ENCODE measurements at places on chromosomes 3 and 15. TPM values are rescaled to one million over a fixed set of nuclear protein-coding genes. Genes with fewer than 3 reads are reported as not detected.

- no peaks in the 10 kb centered on the region for H3K4me1 ChIP-seq
- H3K36me3 ChIP-seq, result no peaks in the 10 kb centered on the region
- H3K27me3 ChIP-seq, result no peaks in the 10 kb centered on the region
- H3K27ac ChIP-seq, result no peak overlapping the region
Observed at GRCh38 chr3:80688814-80689213, 921.0 kb upstream of the ROBO1 start.

DNA sequence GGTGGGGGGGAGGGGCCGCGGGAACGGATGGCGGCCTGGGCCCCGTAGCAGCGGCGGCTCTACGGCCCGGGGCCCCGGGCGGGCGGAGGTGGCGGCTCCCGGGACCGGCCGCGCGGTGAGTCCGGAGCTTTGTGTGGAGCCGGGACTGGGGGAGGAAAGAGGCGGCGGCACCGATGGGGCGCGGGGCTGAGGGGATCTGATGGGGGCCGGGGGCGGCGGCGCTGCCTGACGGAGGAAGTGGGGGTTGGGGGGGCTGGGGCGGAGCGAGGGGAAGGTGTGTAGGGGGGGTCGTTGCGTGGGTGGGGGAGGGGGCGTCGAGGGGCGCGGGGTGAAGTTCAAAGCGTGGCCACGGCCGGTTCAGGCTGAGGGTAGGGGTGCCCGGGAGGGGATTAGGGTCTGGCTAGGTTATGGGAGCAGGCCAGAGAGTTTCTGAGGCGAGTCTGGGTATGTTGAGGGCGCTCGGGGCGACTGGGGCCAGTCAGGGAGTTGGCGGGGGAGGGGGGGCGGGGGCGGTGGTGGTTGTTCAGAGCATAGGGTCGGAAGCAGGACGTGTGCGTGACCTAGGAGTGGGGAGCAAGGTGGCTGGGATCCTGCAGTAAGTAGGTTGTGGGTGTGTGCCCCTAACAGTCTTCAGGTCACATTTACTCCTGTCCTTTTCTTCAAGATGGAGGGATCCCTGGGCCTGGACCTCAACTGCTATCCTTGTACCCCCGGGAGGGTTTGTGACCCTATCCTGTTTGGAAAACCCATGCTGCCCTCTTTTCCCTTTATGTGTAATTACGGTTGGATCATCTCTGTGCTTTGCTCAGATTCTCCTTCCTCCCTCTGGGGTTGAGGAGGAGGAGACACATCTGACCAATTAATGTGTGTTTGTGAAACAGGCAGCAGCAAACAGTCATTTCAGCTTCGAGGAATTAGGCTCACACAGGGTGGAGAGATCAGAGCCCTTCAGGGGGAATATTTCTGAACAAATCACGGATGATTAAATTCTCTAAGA, 644 bp downstream of the ZNF609 start:
- no peaks in the 10 kb centered on the region for H3K36me3 ChIP-seq
- H3K27ac ChIP-seq, result peak overlapping the region; percentile 89
- peaks cover 66% of the 10 kb centered on the region for H3K4me1 ChIP-seq

- no peak for DNase-seq
- no peak overlapping the region for H3K4me3 ChIP-seq
- H3K36me3 ChIP-seq, result no peaks in the 10 kb centered on the region
- H3K27me3 ChIP-seq, result no peaks in the 10 kb centered on the region
Observed at GRCh38 chr15:29226436-29227208, 43.0 kb downstream of the NSMCE3 start.

Gene SLC28A1
- total RNA-seq, result not detected

Gene LAMB2
- 904 TPM for total RNA-seq

Gene LIPH
- total RNA-seq, result 36.8 TPM

Data from upper lobe of left lung (tissue), 6 donors.